ENCODE measurements at places on chromosomes 12 and 14.

- DNase-seq, result no peak
These were observed 288.6 kb downstream of the FOXN3 start for GRCh38 chr14:89128311-89129026.

DNA sequence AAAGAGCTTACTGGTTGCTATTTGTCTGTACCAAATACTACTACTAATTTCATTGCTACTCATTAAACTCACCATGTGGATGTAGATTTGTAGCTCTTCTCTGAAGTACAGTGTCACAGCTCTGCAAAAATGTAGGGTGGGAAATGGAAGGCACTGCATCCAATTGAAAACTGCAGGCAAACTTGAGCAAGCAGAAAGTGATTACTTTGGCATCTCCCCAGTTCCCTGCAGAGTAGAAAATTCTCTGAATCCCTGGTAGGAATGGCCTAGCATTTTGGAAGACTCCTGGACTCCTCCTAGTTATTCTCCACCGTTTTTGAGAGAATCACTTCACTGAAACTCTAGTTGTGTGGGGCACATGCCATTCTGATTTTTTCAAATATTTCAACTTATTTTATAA is 239.1 kb downstream of the DIO2 start:
- DNase-seq, result no peak

- no peak for DNase-seq
These were observed 194.8 kb downstream of the CAPZA3 start for GRCh38 chr12:18932715-18933114.

GRCh38 chr14:71119075-71119474 is 211.8 kb downstream of the PCNX1 start:
- no peak for DNase-seq

GRCh38 chr12:93245543-93245942 is 132.2 kb upstream of the NUDT4 start:
- no peak for DNase-seq

GRCh38 chr12:32836710-32837109 is 59.9 kb downstream of the PKP2 start:
- DNase-seq, result no peak

GRCh38 chr12:29216266-29216665 is 67.2 kb downstream of the FAR2 start:
- peak; percentile 77 for DNase-seq

DNA sequence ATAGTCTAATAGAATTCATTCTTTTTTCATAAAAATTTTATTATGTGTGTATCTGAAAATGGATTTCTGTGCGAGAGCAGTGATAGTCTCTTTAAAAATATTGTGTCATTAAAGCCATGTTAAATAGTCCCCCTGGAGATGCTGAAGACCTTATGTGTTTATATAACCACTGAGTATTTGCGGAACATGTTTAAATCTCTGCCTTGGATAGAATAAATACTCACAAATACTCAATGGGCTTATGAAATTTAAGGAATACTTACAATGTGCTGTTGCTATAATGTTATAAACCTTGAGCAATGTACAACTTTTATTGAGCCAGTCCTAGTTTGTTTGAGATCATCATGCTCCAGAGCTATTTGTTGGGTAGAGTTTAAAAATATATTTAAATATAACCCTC is 226.0 kb downstream of the SNAPC1 start:
- DNase-seq, result no peak

DNA sequence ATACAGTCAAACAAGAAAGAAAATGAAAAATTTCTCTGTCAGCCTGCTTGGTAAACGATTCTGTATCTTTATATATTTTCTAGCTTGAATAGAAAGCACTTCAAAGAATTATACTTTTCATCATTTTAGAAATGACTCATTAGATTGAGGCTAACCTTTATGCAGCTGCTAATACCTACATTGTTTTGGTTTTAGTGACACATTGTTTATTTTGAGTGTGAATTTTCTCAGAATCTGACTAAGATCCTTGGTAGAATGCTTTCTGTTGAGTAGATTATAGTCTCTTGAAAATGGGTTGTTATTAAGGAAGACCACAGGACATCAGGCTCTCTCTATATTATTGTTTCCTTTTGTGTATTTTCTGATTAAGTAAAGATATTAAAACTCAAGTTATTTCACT is at the start of gene PMCH:
TSS of gene PMCH (minus strand) at position 45 of the 400 bp plus-strand sequence. CDS start 63 bp downstream, outside the sequence.
- no peak for DNase-seq

- no peak for DNase-seq
These were observed 38.6 kb downstream of the BCL11B start for GRCh38 chr14:99233222-99234035.

DNA sequence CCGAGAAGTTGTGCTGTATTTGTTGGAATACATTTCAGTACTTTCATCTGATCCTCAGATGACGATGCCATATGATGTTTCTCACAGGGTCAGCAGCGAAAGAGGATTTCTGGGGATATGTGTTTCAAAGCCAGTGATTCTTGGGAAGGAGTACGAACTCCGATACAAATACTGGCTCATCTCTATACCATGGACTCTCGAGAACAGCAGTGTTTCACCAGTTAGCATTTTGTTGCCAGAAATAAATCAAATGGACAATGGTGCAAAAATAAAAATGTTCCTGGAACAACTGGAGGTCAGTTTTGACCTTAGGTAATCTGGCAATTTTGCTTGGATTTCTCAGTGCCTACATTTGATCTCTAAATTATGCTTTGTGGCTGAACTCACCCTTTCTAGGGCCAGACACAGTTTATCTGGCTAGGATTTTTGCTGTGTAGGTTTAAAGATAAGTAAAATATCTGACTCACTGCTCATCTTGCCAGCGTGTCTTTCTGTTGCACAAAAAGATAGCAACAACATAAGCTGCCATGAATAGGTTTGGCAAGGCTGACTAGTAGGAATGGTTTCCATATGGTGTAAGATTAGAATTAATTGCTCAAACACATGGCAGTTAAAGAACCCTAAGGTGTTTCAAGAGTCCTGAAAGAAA is 11.0 kb upstream of the MGP start:
- DNase-seq, result no peak

- peak; percentile 92 for DNase-seq
These were observed 311.9 kb downstream of the CACNA1C start for GRCh38 chr12:2364631-2365051.

DNA sequence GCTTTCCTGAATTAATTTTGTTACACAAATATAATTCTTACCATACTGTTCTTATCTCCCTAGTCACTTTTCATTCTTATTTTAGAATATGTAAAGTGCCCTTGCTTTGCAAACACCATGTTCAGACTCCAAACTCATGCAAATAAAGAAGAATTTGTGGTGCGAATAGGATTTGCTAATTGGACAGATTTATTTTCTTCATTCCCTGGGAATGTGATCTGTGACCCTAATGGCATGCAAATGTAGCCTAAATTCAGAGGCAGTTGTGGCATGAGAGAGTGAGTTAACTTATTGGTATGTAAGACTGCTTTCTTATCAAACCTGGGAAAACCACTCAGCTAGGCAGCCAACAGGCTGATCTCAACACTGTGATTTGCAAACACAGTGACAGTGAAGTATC is 10.0 kb downstream of the CAPZA3 start:
- DNase-seq, result no peak

- DNase-seq, result no peak
These were observed 1.5 kb downstream of the COL2A1 start for GRCh38 chr12:48002773-48003218.

GRCh38 chr12:117469883-117470483 is 108.6 kb upstream of the NOS1 start:
- no peak for DNase-seq

DNA sequence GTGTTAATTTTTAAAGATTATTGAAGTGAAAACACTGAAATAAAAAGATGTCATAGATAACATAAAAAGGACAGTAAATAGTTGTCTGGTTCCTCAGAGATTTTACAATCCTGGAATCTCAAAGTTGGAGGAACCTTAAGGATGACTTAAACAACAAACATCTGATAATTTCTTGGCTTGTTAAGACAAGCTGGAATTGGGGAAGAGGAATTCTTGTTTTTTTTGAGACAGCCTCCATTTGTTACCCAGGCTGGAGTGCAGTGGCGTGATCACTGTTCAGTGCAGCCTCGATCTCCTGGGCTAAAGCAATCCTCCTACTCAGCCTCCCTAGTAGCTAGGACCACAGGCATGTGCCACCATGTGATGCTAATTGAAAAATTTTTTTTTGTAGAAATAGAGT is 2.3 kb downstream of the ZNF410 start:
- DNase-seq, result no peak

- no peak for DNase-seq
These were observed 493.1 kb downstream of the NOVA1 start for GRCh38 chr14:26104717-26105116.

GRCh38 chr12:126930234-126930633 is 1336.7 kb upstream of the TMEM132C start:
- DNase-seq, result no peak

DNA sequence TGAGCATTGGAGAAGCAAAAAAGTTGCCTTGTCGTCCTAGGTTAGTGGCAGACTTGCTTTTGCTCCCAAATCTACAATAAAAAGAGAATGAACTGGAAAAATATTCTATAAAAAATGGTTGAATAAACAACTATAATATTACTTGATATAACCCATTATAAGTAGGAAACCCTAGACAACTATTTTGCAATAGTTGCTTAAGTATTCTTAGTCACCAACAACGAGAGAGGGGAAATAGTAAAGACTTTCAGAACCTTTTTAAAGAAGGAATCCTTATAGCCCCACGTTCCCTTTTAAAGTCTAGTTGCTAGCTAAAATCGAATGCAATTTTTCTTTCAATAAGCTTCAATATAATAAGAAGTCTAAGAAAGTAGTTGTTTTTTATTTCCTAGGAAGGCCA is 17.5 kb downstream of the AQP6 start:
- no peak for DNase-seq

- DNase-seq, result no peak
These were observed 687.5 kb upstream of the TMEM132C start for GRCh38 chr12:127579446-127579845.

DNA sequence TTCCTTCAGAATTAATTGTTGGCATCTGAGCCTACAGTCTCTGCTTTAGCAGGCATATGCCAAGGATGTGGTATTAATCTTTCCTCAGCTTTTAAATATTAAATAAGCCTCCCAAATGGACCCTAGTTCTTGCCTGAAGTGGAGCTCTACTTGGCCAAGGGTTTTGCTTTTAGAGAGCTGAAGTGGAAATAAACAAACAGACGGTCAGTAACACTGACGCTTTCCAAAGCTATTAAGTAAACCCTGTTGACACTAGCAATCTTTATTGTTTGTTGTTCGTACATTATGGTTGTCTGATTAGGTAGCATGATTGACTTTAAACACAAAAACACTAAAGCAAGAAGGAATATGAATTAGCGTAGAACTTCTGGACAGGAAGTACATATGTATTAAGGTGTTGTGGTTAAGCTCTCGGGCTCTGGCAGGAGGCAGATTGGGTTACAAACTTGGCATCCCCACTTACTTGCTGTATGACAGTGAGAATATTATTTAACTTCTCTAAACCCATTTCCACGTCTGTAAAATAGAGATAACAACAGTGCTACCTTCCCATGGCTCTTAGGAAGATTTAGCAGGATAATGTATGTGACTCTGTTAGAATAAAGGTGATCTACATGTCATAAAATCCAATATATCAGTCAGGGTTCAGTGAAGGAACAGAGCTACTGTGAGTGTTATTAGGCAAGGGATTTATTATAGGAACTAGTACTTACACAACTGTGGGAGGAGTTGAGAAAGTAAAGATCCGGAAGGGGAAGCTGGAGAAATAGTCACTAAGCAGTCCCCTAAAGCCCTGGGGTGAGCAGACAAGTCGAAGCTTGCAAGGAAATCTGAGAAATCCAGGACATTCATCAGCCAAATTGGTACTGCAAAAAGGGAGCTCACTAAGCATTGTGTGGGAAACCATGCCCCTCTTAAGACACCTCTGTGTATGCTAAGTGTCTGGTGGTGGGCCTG is 92.2 kb upstream of the ATF7IP start:
- peak; percentile 89 for DNase-seq

DNA sequence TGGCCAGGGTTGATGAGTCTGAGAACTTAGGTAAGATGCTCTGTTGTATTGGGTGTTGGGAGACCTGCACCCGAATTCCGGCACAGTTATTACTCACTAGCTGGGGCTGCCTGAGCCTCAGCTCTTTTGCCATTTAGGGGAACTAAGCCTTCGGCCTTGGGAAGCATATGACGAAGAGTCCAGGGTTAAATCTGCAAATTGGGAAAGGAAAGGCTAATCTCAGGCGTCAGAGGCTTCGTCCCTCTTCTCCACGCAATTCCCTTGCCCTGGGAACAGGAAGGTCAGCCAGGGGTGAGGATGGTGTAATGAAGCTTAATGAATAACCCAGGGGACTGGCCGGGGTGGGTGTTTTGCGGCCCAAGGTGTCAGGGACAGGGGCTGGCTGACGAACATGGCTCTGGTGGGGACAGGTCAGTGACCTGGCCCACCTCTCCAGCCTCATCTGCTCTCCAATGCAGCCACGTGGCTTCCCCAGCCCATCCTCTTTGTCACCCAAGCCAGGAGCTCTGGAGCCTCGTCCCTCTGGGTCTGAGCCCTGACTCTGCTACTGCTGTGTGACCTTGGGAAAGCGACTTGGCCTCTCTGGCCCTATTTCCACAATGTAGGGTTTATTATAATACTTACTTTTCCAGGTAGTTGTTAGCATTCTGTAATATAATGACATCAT is 3.8 kb upstream of the SDSL start:
- DNase-seq, result no peak

DNA sequence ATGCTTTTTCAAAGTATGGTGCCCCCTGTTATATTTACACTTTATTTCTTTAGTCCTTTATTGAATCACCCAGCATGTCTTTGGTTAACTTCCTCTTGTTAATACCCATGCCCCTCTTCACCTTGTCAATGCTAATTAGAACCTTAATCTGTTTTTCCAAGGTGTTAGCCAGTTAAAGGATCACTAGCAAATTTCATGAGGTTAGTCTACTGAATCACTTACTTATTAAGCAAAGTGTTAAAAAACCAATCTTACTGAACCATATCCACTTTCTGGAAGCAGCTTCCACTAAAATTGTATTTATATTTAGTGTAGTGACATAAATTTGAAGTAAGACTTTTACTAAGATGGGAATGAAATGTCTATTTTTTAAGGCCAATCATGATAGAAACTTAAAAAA is 27.9 kb downstream of the TAOK3 start:
- no peak for DNase-seq

DNA sequence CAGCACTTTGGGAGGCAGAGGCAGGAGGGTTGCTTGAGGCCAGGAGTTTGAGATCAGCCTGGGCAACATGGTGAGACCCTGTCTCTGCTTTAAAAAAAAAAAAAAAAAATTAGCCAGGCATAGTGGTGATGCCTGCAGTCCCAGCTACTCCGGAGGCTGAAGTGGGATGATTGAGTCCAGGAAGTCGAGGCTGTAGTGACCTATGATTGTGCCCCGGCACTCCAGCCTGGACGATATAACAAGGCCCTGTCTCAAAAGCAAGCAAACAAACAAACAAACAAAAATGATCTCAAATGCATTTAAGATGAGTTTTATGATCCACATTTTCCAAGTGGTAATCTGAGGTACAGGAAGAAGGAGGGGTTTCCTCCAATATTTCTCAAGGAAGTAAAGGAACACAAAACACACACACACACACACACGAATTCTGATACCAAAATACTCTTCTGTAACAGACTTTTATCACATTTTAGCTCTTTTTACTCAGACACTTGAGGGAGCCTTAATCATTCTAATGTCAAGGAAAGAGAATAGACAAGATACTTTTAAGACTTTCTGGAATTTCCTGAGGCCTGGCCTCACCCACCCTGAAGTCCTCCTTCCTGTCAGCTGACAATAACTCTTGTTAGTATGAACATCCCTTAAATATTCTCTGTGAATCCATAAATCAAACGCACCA is 44.4 kb upstream of the CERS5 start:
- DNase-seq, result no peak

GRCh38 chr12:51295651-51296050 is 25.4 kb upstream of the SMAGP start:
- DNase-seq, result no peak

- DNase-seq, result no peak
These were observed 128.2 kb downstream of the PTPN11 start for GRCh38 chr12:112546996-112547395.
